ENCODE measurements at places on chromosomes 6 and 20. TPM values are rescaled to one million over a fixed set of nuclear protein-coding genes. Genes with fewer than 3 reads are reported as not detected.

PRL gene
- not detected for total RNA-seq

- no peak for DNase-seq
Observed at GRCh38 chr20:62918147-62918546, 8.2 kb downstream of the DIDO1 start.

GRCh38 chr6:105550955-105551620, 148.2 kb upstream of the PREP start:
- DNase-seq: no peak

DNA sequence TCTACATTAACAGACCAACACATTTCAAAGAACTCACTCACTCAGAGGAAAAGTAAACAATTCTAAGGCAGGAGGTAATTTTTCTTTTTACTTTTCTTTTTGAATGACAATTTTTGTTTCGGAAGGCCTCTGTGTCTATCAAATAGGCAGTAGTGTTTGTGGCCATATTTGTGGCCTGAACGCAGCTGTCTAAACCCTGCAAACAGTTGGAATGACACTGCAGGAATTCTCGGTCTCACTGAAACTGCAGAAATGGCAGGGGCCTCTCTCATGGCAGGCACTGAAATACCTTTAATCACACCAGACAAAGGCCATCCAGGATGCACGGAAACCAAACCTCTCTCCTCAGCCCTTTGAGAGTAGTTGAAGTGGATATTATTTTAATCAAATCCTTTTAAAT, 30.4 kb downstream of the FYN start:
- no peak for DNase-seq
